Activated CD4-positive, CD25-positive, alpha-beta regulatory T cell (primary cell): ENCODE measurements at places on chromosomes 2 and 18.

DNA sequence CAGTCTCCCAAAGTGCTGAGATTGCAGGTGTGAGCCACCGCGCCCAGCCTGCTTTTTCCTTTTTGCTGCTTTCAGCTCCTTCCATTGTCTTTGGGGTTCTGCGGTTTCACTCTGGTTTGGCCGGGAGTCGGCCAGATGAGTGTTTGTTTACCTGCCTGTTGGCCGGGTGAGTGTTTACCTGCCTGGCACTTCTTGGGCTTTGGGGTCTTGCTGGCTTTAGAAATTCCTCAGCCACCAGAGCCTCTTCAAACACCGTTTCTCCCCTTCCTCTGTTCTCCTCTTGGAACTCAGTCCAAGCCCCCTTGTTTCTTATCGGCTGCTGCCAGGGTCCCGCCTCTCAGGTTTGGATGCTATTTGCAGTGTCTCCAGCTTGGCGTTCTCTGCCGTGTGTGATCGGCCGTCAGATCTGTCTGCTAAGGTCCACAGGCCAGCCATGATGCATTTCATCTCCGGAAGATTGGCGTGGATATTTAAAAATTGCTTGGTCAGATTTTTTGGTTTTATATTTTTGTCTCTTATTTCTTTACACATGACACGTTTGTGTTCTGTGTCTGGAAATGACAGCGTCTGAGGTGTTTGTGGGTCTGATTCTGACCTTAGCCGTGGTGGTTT, 14.2 kb upstream of the GAL3ST2 start:
- no peak for DNase-seq

DNA sequence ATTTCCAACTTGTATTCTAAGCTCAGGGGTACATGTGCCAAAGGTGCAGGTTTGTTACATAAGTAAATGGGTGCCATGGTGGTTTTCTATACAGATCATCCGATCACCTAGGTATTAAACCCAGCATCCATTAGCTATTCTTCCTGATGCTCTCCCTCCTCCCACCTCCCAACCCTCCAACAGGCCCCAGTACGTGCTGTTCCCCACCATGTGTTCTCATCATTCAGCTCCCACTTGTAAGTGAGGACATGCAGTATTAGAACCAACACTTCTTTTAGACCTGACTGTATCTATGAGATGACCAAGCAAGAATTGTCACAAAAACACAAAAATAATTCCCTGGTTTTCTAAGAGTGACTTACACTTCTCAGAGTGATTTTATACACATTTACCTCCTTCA, 83.0 kb downstream of the VIT start:
- no peak for DNase-seq

- DNase-seq: no peak
These were observed 211.9 kb downstream of the STK39 start for GRCh38 chr2:168035458-168035857.

- no peak for DNase-seq
These were observed 30.5 kb downstream of the SLC39A10 start for GRCh38 chr2:195687320-195688086.

GRCh38 chr2:42138163-42139015, 30.8 kb upstream of the EML4 start:
- DNase-seq: no peak

DNA sequence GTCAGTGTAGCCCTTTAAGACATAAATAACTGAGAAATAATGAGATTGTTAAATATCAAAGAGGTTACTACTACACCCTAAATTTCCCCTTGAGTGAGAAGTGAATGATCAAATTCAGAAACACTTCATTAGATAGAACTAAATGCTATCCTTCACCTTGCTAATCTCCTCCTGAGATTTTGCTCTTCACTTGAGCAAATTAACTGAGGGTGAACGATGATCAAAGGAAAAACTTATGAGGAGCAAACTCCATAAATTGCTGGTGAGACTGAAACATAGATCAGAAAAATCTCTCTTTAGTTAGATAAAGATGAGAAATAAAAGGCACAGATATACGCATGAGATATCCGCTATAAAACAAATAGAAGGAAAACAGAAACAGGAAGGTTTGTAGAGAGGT, 63.1 kb upstream of the TANC1 start:
- no peak for DNase-seq

GRCh38 chr2:45276914-45277313, 267.7 kb upstream of the SIX2 start:
- DNase-seq: no peak

GRCh38 chr2:240642806-240643092, 17.5 kb downstream of the GPR35 start:
- no peak for DNase-seq
